Mesothelial cell of epicardium (in vitro differentiated cells): ENCODE measurements at places on chromosomes 11 and 22. TPM values are rescaled to one million over a fixed set of nuclear protein-coding genes. Genes with fewer than 3 reads are reported as not detected.

- no peak for DNase-seq
Measured at GRCh38 chr11:36438126-36438525, 71.9 kb downstream of the TRAF6 start.

POU2AF1 gene
- total RNA-seq = 0.25 TPM in 1 of 3 replicates, not detected in the others

EHF gene
- 1.0 to 1.3 TPM (median 1.2 TPM) in 3 replicates for total RNA-seq

SERPING1 gene
- 136 to 154 TPM (median 146 TPM) in 3 replicates for total RNA-seq

CYP2D6 gene
- 6.3 to 7.2 TPM (median 6.4 TPM) in 3 replicates for total RNA-seq

LGR4 gene
- total RNA-seq = 26.8 to 28.2 TPM (median 27.5 TPM) in 3 replicates

GLYATL1 gene
- 0.25 to 0.89 TPM (median 0.33 TPM) in 3 replicates for total RNA-seq

GRCh38 chr11:113974741-113975470 is at the start of gene HTR3A:
Gene HTR3A (plus strand): TSS chr11:113975108. CDS start chr11:113975326, 218 bp downstream.
- peak; percentile 76 for DNase-seq

OR4D10 gene
- total RNA-seq = not detected in 3 replicates

GRCh38 chr11:43021466-43021865 is 290.3 kb upstream of the API5 start:
- DNase-seq = no peak

TRIM3 gene
- total RNA-seq = 25.9 to 30.3 TPM (median 26.5 TPM) in 3 replicates

POU2AF2 gene
- total RNA-seq = not detected in 3 replicates

DNA sequence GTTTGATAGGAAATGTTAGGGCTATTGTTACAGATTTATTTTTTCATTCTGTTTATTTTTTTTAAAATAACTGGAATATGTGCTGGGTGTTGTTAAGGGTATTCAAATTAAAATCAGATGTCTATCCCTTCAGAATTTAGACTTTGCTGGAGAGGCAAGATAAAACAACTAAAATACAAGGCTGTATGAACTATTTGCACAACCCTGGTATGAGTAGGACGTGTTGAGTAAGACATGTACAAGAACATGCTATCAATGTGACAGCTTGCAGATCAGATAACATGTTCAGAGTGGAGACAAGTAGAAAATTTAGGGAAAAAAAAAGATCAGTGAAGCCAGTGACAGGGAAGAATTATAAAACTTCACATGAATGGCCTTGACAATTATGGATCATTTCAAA is 853.5 kb downstream of the METTL15 start:
- DNase-seq = no peak

DNA sequence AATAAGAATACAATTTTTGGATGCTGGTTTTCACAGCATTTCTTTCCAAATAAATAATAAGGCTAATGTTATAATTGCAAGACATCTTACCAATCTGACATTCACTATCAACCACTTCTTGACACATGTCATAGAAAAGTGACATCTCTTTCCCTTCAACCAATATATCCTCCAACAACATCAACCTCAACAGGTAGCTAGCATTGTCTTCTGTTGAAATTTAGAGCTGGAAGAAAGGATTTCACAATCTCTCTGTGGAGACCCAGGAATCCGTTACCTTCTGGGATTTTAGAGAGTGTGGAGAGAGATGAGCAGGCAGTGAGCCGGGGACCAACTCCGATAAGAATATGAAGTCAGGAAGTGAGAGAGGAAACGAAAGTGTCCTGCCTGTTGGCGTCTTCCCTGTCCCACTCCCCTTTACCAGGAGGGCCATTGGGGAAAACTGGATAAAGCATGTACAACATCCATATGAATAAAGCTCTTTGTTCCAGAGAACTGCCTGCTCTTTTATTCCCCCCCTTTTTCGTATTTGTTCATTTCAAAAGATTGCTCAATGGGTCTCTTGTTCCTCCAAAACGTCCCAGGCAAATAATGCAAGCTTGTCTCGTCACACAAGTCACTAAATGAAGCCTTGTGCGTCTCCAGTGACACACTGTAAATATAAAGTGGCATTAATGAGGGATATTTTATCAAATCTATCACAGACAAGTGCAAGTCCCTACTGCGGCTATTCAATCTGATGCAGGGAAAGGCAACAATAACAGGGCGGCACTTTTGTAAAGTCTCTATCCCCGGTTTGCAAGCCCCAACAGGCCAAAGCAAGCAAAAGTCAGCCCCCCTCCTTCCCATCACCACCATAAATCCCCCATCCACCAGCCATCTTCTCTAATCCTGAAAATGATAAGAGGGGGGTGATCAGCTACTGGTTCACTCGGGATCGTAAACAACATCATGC is 3.4 kb downstream of the CADM1 start:
- no peak for DNase-seq

- DNase-seq = no peak
Measured at GRCh38 chr11:12376259-12377081, 901 bp upstream of the PARVA start.

GRCh38 chr22:22394591-22394990 is 114.0 kb downstream of the ZNF280B start:
- no peak for DNase-seq

PKP3 gene
- total RNA-seq = 57.5 to 65.7 TPM (median 58.8 TPM) in 3 replicates

DNA sequence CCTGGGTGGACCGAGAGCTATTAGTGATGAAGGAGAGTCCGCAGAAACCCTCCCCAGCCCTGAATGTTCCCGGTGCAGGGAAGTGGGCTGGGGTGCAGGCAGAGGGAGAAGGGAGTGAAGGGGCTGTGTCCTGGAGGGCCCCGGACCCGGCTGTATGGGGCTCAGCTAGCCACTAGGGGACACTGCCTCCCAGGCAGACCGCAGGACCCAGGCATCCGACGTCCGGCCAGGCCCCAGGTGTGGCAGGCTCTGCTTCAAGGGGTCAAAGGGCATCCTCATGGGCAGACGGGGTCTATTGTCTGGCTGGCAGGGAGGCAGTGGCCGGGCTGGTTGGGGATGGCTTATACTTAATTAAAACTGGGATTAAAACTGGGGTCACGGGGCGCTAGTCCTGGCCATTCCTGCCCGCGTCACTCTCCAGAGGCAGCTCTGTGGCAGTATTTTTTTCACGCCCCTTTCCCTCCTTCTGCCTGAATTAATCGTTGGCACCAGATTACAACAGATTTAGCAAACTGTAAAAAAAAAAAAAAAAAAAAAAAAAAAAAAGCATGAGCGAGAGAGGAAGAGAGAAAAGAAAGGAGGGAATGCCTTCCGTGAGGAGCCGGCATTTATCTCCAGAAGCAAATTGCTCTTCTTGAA is 5.1 kb downstream of the FLRT1 start:
- DNase-seq = no peak

FGF19 gene
- total RNA-seq = not detected in 3 replicates

BEST1 gene
- total RNA-seq = 0.64 to 1.1 TPM (median 0.90 TPM) in 3 replicates

- peak; percentile 100 for DNase-seq
Measured at GRCh38 chr11:506995-507726, at the start of gene RNH1. Gene RNH1 (minus strand): TSS chr11:507242. CDS start chr11:502162, 5,080 bp downstream.

GRCh38 chr22:26033071-26033470 is 136.2 kb upstream of the SEZ6L start:
- DNase-seq = no peak

DNA sequence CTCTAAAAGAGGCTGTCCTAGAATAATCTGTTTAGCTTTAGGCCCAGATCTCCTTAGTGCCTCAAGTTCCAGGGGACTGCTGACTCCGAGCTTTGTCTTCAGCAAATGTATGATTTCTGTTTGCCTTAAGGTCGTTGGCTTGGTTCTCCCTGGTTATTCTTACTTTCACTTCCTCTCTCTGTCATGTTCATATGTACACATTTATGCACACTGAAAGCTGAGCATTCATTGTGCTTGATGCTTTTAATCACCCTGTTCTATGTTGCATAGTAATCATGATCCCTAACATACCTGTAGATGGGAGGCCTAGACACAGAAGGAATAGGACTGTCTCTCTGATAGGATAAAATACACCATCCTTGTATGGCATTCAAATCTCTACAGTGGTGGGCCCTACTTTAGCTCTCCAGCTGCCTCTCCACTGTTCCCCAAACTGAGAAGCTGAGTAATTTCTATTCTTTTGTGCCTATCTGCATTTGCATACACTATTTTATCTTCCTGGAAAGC is 7.2 kb downstream of the PPFIBP2 start:
- no peak for DNase-seq

GRCh38 chr22:43342347-43343261 is 568 bp downstream of the SCUBE1 start:
- DNase-seq = no peak

- DNase-seq = no peak
Measured at GRCh38 chr22:47515384-47516125, 753.1 kb downstream of the TBC1D22A start.

DNA sequence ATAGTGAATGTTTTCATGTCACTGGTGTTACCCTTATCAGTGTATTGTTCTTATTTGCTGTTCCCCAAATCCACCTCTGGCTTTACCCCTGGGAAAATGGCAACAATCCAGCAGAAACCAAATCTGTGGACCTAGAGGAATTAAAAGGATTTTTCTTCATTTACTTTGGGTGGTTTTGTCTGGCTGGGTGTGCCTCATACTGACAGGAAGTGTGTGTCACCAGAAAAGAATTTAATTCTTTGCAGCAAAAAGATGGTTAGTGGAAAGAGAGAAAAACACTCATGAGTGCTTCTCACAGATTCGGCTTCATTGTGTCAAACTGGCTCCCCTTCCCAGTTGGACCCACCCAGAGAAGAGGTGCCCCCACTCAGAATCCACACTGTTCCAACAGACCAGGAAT is 38.9 kb downstream of the FZD4 start:
- no peak for DNase-seq

- no peak for DNase-seq
Measured at GRCh38 chr11:2881981-2882375, 3.6 kb downstream of the CDKN1C start.

KREMEN1 gene
- total RNA-seq = 24.4 to 30.9 TPM (median 28.5 TPM) in 3 replicates

CHRM1 gene
- 0.09 to 0.72 TPM (median 0.11 TPM) in 3 replicates for total RNA-seq

C11orf16 gene
- not detected in 3 replicates for total RNA-seq

- DNase-seq = no peak
Measured at GRCh38 chr11:71451596-71452198, 1.3 kb upstream of the NADSYN1 start.

DNA sequence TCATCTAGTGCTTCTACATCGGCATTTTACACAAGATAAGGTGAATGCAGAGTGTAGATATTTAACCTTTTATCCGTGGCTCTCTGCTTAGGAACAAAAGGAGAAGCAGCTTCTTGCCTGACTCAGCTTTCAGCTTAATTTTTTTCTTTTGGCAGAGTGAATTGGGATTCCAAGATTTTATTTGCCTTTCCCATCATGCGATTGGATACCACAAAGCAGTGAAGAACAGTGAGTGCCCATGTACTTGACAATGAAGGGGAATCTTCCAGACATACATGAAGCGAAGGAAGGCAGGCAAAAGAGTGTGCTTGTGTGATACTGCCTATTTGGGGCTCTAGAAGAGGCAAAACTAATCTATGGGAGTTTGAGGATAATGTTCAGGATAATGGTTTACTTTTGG is 17.0 kb upstream of the CHKA start:
- DNase-seq = no peak

DNA sequence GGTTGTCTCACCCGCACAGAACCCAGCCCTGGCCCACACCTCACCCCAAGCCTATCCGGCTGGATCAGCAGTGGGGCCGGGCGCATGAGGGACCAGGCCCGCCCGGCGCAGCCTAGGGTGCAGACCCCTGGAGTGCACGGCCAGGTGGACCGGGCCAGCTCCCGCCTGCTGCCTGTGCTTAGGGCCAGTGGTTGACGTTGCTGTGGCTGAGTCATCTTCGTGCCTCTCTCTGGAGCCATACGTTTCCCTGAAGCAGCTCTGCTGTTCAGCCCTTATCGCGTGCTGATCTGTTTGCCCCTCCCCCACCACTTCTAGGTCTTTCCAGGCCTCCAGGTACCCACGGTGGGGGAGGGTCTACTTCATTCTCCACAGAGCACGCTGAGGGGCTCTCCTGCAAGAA is 39.5 kb downstream of the CDKN1C start:
- no peak for DNase-seq

GRCh38 chr22:48554893-48555572 is 1272.6 kb downstream of the BRD1 start:
- no peak for DNase-seq

DNA sequence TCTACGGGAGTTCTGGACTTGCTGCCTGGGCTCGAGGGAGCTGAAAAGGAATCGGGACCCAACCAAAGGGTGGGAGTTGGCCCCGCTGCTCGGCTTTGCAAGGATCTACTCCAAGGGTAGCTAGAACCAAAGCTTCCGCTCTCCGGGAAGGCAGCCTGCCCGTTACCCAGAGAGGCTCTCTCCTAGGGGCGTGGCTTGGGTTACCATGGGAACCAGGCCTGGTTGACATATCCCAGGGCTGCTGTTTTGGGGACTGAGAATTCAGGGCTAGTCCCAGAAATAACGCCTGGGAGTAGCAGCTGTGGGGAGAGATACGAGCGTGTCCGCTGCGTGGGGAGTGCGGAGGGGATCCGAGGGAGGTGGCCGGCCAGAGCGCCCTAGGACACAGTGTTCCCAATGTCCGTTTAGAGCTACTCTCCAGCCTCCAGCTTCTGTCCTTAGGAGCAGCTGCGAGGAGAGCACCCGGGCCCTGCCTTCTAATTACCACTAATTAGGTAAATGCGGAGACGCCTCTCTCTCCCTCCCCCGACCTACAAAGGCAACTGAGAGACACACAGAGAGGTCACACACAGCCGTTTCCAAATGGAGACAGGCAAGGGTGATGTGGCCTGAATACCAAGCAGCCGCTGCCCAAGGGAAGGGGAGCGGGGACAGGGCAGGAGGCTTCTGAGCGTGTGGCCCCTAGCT is 141.6 kb upstream of the CADM1 start:
- DNase-seq = no peak

DNA sequence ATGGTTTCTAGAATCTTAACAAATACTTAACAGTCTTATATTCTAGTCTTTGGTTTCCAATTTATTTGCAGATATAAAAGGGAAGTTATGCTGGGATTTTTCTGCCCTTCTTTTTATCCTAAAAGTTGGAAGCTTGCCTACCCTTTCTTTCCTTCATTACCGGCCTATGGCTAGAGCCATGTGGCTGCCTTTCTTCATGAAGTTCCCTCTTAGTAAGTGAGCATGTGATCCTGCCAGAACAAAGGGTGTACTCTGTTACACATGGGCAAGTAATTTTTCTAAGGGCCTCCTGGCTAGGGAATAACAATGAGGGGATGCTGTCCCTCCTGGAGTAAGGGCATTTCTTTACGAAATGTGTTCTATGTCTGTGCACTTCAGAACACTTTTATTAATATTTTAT is 252.1 kb upstream of the PITPNB start:
- DNase-seq = no peak

OR8B2 gene
- not detected in 3 replicates for total RNA-seq

GRCh38 chr11:5626196-5626595 is 1.4 kb downstream of the TRIM34 start:
- no peak for DNase-seq

- peak; percentile 51 for DNase-seq
Measured at GRCh38 chr22:38706101-38706900, 557 bp downstream of the GTPBP1 start.

DNA sequence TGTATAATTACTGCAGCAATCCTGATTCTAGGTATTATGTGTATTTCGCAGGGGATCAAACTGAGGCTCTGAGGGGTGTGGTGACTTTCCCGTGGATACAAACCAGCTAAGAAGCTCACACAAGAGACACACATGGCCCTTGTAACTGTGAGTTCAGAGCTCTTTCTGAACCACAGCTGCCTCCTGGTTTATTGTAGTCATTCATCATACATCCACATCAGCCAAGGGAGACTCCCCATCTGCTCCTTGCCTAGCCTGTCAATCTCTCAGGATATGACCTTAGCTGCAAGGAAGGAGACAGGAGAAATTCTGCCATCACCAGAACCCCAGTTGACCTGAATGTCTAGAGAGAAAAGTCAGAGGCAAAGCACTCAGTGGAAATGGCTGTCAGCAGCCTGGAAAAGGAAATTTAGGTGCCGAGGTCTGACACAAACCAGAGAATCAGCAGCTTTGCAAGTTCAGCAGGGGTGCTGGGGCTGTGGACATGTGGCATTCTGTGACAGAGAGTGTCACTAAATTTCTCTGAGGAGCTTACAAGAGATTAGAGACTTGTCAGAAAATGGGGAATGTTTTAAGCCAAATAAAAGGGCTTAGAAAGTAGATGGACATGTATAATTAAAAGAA is 209.5 kb downstream of the AASDHPPT start:
- DNase-seq = no peak

SUSD2 gene
- 0.91 to 1.4 TPM (median 1.2 TPM) in 3 replicates for total RNA-seq
